ENCODE measurements at places on chromosomes 11 and 22.
A peak's percentile ranks its signal among the peaks of the same experiment; 100 is the strongest.

DNA sequence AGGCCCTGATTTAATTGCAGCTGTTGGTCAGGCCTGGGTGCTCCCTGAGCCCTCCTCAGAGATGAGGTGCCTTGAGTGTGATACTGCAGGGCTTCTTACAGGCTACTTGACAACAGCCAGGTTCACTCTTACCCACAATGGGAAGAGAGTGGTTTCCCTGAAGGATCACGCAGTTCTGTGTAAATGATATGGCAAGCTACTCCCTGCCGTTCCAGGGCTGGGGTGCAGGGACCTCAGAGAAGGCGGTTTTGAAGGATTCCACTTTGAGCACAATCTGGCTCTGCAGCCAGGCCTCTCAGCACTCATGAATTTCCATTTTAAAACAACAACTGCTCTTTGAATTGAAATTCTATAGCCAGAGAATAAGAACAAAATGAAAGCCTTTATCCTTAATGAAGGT lies 92.9 kb downstream of the SLC17A6 start:
- no peak for DNase-seq

- no peak for DNase-seq
These were observed 3.8 kb upstream of the CYB5R2 start for GRCh38 chr11:7677071-7677470.

GRCh38 chr11:128434411-128434810 lies 152.9 kb downstream of the ETS1 start:
- DNase-seq = no peak

- no peak for DNase-seq
These were observed at the start of gene BTBD18 for GRCh38 chr11:57751676-57752253. Gene BTBD18, minus strand, starts transcription at chr11:57751819. Its CDS starts 631 bp downstream, at chr11:57751188.

DNA sequence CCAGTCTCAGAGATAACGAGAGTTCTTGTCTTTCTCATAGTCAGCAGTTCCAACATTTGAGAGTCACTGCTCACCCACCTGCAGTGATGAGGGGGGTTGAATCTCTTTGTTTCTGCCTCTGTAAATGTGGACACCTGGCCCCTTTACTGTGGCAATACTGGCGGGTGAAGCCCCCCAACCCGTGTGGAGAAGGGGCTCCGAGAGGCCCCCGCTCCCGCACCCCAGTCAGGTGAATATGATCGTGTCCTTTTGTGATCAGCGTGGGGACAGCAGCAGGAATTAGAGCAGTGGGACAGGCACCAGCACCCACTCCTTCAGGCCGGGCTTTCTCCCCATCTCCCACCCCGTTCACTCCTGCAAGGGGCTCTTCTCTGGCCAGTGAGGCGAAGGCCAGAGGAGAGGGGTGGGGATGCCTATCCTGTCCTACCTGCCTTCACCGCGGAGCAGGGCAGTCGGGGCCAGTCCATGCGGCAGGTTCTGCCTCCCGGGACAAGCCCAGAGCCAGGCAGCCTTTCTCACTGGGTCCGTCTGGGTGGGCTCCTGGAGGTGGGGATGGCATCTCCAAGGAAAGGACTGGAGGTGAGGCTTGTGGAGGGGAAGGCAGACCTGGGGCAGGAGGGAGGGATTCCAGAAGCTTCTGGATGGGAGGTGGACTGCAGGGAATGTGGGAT lies 12.7 kb upstream of the CELSR1 start:
- no peak for DNase-seq

DNA sequence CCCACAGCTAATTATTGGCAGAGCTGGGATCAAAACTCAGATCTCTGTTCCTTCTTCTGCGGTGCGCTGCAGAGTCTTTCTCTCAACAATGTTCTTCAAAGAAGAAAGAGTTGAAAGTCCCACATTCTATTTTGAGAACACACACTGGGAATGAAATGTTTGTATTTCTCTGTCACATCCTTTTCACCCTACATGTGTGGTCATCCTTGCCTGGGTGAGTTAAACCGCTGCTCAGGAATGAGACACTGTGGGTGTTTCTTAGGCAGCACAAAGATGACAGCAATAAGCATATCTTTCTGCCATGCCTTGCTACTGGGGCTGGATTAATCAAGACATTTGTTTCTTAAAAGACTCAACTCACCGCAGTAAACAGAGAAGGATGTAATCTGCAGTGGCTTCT lies 222.6 kb downstream of the LARGE1 start:
- DNase-seq = no peak

- no peak for DNase-seq
These were observed 2.9 kb upstream of the LRRC32 start for GRCh38 chr11:76673176-76674142.

DNA sequence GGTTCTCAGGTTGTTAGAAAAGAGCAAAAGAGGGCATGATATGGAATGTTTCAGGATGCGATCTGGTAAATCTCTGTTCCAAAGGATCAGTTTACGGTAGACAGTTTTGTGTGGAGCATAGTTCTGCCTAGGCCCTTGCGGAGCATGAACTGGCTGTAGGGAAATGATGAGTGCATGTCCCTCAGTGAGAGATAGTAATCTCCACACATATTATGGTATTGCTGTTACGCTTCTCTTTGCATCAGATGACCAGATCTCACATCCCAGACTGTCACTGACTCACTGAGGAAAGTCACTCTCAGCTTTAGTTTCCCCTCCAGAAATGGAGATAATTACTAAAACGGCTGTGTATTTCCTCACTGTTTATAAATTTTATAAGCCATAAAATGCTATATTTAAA lies 836.0 kb downstream of the JRKL start:
- DNase-seq = no peak

- no peak for DNase-seq
These were observed 186.5 kb downstream of the SHANK2 start for GRCh38 chr11:71065841-71066240.

GRCh38 chr11:2306452-2306823 lies 4.6 kb downstream of the TSPAN32 start:
- DNase-seq = no peak

GRCh38 chr11:124538019-124538418 lies 5.4 kb downstream of the OR8B12 start:
- no peak for DNase-seq

DNA sequence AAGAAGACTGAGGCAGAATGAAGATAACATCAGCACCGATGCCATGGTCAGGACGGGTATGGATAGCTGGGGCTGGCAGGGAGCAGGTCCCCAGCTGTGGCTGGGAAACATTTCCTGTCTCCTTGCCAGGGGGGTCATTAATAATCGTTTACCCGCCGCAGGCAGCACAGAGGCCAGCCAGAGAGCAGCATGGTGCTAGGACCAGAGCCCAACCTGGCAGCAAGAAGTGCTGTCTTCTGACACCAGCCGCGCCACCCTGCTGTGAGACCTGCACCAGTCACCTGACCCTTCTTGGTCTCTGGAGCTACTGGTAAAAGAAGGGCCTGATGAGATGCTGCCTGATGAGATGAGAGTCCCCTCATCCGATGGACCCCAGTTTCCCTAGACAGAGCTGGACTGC lies 36.3 kb downstream of the PDE2A start:
- DNase-seq = no peak

DNA sequence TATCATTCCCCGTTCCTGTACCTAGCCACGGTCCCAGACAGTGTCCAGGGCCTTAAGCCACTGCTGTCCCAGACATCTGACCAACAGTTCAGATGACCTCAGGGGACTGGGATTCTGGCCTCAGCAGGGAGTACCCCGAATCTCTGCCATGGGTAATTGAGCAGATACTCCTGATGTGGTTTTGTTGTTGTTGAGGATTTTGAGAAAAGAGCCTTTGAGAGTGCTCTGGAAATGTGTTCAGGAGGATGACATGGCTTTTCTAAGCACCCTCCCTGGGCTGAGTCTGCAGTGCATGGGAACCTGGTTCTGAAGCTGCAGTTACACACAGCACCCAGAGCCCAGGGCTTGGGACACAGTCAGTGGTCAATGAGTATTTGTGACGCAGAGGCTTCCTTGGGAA lies 30.4 kb downstream of the ADAMTS15 start:
- no peak for DNase-seq

- no peak for DNase-seq
These were observed 66.3 kb upstream of the CHRM4 start for GRCh38 chr11:46457659-46458424.

DNA sequence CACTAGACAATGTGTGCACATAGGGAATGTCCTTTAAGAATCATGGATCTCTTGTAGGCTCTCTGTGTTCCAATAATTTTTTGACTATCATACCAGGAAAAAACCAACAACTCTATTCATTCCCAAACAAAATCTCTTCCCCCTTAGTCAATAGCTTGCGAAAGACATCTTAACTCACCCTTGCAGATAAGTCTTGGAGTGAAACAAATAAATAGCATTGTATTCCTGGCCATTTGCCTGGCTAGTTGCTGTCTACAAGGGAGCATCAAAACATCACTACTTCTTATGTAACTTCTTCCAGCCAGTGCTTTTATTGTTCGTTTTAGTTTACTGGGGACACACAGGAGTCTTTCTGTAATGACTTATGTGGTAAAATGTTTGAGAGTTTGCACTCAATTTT lies 29.4 kb downstream of the SCN3B start:
- no peak for DNase-seq

- peak; percentile 17 for DNase-seq
These were observed 9.1 kb downstream of the POLD4 start for GRCh38 chr11:67344264-67344663.

DNA sequence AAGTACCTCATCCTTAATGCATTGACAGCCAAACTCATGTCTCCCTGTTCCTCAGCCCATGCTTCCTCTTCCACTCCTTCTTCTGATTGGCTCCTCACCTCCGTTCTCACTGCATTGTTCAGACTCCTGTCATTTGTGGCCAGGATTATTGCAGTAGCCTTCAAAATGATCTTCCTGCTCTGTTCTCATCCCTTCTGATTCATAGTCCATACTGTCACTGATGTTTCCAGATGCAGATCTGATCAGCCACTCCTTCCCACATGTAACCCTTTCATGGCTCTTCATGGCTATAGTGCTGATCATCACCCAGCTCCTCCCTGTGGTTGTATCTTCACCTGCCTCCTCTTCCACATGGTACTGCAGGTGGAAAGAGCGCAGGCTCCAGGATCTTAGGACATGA lies 71.7 kb downstream of the DEPDC5 start:
- no peak for DNase-seq

- no peak for DNase-seq
These were observed 8.8 kb downstream of the WNT7B start for GRCh38 chr22:45968003-45968650.

GRCh38 chr11:44483919-44484610 lies 81.4 kb upstream of the CD82 start:
- no peak for DNase-seq

GRCh38 chr11:96339706-96340554 lies 3.1 kb downstream of the MAML2 start:
- DNase-seq = no peak

DNA sequence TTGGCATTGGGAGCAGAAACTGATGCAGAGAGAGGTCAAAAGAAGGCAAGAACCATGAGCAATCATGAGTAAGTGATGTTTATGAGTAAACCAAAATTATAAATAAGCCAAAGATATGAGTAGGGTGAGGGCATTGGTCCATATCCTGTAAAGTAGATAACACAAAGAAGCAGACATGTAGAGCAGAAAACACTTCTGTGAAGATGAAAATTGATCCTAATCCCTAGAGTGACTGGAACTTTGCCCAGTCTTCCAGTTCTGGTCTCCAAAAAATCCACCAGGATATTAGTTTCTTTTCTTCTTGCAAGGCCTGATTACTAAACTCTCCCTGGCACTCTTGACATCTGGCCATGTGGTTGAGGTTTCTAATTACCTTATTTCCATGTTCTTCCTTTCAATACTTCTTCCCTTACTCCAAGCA lies 13.7 kb upstream of the DRD2 start:
- no peak for DNase-seq

- DNase-seq = peak; percentile 67
These were observed 765 bp downstream of the RCOR2 start for GRCh38 chr11:63915961-63916836.

- no peak for DNase-seq
These were observed 385.0 kb downstream of the CTTN start for GRCh38 chr11:70783356-70783755.

DNA sequence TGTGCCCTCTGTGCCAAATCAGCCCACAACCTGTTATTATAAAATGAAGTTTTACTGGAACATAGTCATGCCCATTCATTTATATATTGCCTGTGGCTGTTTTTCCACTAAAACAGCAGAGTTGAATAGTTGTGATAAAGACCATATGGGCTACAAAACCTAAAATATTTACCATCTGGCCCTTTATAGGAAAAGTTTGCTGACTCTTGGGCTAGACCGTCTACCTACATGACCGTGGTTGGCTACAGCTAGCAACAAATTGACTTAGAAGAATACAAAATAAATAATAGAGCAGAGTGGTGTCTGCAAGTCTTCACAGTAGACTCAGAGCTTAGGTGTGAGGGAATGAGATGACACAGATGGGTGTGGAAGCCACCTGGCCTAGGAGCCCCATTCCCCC lies 11.2 kb upstream of the IL18BP start:
- DNase-seq = no peak

DNA sequence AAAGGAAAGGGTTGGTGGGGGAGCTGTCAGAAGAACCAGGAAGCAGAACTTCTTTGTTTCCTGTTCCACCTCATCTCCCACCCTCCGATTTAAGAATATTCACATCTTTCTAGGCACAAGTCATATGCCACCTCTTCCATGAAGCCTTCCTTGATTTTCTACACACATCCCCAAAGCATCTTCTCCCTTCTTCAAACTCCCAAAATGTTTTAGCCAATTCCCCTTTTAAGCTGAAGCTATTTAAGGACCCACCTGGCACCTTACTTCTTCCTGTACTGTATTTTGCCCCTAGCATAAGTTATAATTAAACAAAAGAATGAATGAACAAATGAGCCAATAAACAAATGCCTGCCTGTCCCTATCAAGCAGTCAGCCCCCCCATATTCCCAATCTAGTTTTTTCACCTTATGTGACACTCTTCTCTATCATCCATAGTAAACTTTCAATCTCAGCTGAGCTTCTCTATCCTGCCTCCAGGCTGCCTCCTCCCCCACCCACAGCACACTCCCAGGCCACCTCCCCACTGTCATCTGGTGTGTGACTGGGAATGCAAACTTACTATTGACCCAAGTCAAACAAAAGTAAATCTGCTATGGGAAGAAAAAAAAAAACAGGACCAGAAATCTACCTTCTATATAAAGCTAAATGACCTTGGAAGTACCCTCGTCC lies 3.9 kb downstream of the TNKS1BP1 start:
- no peak for DNase-seq

DNA sequence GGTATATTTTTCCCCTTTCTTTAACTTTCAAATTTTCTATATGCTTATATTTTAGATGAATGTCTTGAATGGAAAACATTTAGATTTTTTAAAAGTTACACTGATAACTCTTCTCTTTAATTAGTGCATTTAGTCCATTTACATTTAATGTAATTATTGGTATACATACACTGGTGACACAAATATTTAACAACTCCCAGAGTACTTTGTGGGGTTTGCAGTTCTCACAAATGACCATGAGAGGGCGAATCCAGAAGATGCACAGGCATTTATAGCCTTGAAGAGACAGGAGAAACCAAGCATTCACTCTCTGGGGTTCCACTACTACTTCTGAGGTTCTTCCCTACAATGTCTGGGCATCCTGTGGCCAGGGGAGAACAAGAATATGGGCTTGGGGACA lies 125.1 kb downstream of the TIMP3 start:
- no peak for DNase-seq

Measured in activated naive CD8-positive, alpha-beta T cell treated with anti-CD3 and anti-CD28 coated beads for 36 hours (primary cell).